AG04450 (cell line): ENCODE measurements at places on chromosomes 12 and 14.
A peak's percentile ranks its signal among the peaks of the same experiment; 100 is the strongest.

GRCh38 chr14:90093942-90094595, 32.3 kb downstream of the KCNK13 start:
- no peak for DNase-seq

DNA sequence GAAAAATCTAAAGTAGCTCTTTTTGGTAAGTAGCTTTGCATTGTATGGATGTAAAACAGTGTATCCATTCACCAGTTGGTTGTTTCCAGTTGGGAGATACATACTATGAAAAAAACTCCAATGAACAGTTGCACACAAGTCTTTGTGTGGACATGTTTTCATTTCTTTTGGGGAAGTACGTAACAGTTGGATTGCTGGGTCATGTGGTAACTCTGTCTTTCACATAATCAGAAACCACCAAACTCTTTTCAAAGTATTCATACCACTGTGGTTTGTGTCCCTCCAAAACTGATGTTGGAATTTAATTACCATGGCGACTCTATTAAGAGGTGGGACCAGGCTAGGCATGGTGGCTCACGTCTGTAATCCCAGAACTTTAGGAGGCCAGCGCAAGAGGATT, 58.9 kb upstream of the RESF1 start:
- DNase-seq: no peak

- DNase-seq: no peak
These were observed 78.8 kb downstream of the FGD4 start for GRCh38 chr12:32478166-32478565.

DNA sequence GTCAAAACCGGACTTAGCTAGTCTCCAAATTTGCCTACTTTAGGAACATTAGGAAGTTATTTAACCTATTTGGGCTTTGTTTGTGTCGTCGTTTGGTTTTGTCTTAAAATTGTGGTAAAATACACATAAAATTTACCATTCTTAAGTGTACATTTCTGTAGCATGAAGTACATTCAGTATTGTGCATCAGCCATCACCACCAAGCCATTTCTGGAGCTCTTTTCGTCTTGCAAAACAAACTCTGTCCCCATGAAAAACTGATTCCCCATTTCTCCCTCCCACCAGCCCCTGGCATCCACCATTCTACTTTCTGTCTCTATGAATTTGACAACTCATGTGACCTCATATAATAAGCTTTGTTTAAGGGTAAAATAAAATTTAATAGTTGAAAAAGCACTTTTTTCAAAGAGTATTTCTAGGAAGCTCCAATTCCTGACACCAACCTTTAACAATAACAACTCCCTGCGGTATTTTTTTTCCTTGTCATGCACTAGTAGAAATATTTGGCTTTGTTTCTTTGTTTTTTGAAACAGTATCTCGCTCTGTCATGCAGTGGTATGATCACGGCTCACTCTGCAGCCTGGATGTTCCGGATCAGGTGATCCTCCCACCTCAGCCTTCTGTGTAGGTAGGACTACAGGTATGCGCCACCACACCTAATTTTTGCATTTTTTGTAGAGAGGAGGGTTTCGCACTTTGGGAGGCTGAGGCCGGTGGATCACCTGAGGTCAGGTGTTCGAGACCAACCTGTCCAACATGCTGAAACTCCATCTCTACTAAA, 3.6 kb upstream of the UBC start:
- no peak for DNase-seq

DNA sequence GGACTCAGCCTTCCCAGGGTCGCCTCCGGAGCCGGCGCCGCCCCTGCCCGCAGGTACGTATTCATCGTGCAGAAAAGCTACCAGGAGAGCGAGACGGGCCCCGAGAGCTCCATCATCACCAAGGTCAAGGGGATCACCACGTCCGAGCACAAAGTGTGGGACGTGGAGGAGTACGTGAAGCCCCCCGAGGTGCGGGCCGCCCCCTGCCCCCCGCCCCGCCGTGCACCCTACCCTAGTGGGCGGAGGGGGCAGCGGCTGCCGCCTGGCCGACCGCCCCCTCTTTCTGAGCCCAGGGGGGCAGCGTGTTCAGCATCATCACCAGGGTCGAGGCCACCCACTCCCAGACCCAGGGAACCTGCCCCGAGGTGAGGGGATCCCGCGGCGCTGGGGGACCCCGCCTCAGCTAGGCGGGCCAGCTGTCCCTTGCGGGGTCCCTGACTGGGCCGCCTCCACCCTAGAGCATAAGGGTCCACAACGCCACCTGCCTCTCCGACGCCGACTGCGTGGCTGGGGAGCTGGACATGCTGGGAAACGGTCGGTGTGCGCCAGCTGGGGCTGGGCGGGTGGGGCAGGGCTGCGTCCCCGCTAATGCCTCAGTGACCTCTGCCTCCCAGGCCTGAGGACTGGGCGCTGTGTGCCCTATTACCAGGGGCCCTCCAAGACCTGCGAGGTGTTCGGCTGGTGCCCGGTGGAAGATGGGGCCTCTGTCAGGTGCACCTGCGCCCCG, 973 bp downstream of the P2RX2 start:
- DNase-seq: no peak

GRCh38 chr14:99678198-99678597, 5.9 kb upstream of the CYP46A1 start:
- DNase-seq: no peak

GRCh38 chr14:96095581-96096476, 56.7 kb downstream of the C14orf132 start:
- peak; percentile 91 for DNase-seq

GRCh38 chr14:55599250-55599879, 19.4 kb downstream of the KTN1 start:
- no peak for DNase-seq

DNA sequence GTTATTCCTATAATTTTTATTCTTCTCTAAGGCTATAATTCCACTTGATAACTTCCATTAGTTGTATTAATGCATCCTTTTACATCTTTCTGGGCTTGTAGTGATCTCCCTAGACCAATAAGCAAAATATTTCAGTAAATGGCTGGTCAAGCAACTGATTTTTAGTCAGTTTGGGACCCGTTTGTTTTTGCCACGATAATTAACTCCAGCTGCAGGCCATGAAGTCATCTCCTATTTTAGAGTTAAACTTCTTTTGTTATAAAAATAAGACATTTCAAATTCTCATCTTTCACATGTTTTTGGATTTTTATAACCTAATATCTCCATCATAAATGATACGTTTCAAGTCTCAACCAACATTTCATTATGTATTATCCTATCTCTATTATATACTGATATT, 49.4 kb downstream of the MAGOHB start:
- no peak for DNase-seq

DNA sequence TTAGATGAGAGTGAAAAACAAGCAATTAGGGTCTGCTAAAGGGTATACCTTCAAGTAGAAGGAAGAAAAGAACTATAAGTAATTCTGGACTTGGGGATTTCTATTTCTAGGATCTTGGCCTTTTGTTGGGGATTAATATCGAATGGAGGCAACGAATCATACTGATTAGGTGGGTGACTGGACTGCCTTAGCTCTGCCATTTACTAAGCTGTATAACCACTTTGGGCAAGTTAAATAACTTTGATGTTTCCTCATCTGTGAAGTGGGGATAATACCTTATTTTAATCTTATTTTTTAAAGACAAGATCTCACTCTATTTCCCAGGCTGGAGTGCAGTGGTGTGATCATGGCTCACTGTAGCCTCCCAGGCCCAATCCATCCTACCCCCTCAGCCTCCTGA, 6.6 kb downstream of the IKBIP start:
- no peak for DNase-seq

DNA sequence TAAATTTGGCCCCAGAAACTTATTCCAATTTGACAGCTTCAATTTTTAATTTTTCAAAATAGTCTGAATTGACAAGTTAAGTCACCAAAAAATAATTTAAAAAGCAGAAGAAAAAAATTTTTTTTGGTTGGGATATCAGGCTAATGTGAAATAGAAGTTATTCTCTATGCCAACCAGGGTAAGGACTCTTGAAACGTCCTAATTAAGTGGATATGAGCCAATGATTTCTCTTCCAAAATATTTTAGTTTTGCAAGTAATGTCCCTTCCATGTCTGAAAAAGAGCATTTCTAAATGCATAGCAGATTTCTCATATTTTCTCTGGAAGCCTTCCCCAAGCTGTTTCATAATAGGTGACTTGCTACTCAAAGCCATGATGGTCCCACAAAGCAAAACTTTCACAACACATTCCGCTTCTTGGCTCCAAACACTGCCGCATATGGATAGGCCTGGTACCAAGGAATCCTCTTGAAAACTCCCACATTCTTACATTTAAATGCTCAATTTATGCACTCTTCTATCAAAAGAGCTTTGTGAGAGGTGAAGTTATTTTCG, 65.1 kb downstream of the SIX6 start:
- DNase-seq: no peak

GRCh38 chr12:31393004-31393550, 67.1 kb upstream of the SINHCAF start:
- DNase-seq: no peak
